ENCODE measurements at places on chromosomes 6 and 20. TPM values are rescaled to one million over a fixed set of nuclear protein-coding genes. Genes with fewer than 3 reads are reported as not detected.

- DNase-seq = no peak
These were observed 15.4 kb downstream of the SRSF3 start for GRCh38 chr6:36609582-36609981.

IMPG1 gene
- total RNA-seq = not detected

GRCh38 chr6:92906385-92906784, 513.0 kb downstream of the EPHA7 start:
- no peak for DNase-seq

- no peak for DNase-seq
These were observed 345.2 kb downstream of the FARS2 start for GRCh38 chr6:5606546-5606945.

MYT1 gene
- 0.15 TPM for total RNA-seq

DNA sequence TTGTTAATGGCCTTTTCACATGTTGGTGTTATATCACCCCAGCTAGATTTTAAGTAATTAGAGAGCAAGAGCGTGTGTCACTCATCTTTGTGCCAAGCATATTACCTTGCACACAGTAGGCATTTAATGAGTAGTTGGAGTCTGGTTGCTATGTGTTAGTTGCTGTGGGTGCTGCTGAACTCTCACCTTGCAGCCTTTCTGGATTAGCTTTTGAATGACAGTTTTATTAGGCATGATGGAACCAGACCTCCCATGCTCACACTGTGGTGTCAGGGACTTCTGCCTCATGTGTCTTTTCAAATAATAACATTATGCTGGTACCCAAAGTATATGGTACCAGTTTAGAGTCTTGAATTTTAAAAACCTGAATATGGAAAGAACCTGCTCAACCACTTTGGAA, 55.9 kb downstream of the TRAF3IP2 start:
- no peak for DNase-seq

DNA sequence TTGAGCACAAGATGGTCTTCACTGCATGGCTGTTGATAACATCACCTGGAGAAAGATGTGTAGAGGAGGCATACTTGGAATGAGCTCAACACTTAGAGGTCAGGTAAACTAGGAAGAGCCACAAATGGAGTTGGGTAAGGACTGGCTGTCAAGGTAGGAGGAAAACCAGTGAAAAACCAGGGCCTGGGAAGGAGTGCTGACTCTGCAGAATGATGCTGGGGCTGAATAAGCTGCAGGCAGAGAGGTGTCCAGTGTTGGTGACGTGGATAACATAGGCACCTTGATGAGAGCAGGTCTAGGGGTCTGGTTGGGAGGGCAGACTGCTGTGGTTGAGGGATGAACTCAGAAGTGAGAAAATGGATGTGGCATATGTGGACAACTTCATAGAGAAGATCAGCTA, 160.2 kb downstream of the CARMIL1 start:
- DNase-seq = no peak

DNA sequence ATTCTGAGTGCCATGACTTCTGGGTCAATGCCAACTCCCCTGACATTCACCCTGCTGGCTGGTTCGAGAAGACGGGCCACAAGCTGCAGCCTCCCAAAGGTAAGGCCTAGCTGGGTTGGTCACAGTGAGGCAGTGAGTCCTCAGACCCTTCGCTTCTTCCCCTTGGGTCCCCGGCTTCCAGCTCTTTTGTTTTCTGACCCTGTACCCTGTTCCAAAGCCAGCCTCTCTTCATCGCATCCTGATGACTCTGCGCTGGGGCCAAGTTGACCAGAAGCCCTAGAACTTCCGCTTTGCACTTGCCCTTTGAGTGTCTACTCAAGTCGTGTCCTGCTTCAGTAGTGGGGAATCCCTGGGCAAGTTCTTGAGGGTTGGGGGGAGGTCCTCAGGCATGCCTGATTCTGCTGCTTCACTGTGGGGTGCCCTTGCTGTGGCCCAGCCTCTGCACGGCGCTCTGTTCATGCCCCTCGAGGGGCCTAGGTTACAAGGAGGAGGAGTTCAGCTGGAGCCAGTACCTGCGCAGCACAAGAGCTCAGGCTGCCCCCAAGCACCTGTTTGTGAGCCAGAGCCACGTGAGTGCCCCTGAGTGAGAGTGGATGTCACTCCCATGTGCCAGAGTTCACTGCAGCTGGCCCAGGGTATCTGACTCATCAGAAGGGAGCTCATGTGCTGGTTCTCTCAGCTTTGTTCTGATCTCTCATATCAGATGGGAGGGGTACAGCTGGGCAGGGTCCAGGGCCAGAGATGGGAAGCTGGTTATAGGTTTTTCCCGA, 23.0 kb downstream of the L3MBTL1 start:
- DNase-seq = no peak

CNKSR3 gene
- total RNA-seq = 16.8 TPM

DNA sequence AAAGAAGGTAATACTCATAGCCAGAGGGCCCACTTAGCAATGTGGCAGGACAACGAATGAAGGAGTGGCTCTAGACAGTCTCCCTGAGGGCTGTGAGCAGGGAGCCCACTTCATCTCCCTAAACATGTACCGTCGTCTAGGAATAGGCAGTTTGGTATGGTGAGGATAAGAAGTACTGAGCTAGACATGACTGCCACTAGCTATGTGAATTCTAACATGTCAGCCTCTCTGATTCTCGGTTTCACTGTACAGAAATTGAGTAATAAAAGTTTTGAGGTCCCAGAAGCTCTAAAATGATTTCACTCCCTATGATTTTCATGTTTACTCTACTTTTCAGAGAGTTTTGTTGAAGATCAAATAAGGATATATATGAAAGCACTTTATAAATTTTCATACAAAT, 107.1 kb downstream of the AHI1 start:
- DNase-seq = no peak

ZBTB46 gene
- total RNA-seq = 12.2 TPM

- DNase-seq = no peak
These were observed 107.1 kb upstream of the LGSN start for GRCh38 chr6:63426844-63427243.

DNA sequence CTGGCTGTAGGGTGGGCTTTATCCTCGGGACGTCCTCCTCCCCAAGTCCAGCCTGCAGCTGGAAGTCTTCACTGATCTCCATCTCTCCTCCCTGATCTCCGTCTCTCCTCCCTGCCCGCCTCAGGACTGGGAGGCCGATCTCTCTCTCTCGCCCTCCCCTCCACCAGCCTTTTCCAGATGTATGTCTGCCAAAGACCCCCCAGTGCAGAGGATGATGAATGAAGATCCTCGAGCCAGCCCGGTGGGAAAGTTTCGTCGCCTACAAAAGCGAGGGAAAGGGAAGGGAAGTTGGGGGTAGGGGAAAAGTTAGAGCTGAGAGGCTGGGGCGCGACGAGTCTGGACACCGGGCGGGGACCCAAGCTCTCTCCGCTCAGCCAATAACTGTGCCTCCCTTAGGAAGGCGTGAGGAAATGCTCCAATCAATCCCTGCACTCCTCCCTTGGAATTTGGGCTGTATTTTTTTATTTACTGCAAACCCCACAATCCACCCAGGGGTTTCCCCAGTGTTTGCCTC, 595 bp upstream of the SRF start:
- DNase-seq = peak; percentile 89

SAMD5 gene
- total RNA-seq = 1.1 TPM

GRCh38 chr6:159023893-159024292, 20.9 kb downstream of the TAGAP start:
- no peak for DNase-seq

DNA sequence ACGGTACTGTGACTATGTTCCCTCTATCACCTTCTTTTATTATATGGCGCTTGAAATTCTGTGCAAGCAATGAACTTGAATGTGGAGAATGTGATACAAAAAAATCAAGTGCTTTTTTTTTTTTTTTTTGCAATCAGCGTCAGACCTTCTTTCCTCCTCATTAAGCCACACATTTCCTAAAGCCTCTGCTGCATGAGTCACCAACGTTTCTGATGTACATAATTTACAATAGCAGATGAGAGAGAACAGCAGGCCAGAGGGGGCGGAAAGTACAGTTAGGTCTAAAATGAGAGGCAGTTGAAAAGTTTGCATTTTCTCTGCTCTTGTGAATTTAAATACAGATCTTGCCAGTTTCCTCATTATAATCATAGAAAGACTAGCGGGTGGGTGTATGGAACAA, 114.6 kb upstream of the RIPOR2 start:
- DNase-seq = no peak

- DNase-seq = no peak
These were observed 448.7 kb upstream of the JARID2 start for GRCh38 chr6:14796974-14797762.

DNA sequence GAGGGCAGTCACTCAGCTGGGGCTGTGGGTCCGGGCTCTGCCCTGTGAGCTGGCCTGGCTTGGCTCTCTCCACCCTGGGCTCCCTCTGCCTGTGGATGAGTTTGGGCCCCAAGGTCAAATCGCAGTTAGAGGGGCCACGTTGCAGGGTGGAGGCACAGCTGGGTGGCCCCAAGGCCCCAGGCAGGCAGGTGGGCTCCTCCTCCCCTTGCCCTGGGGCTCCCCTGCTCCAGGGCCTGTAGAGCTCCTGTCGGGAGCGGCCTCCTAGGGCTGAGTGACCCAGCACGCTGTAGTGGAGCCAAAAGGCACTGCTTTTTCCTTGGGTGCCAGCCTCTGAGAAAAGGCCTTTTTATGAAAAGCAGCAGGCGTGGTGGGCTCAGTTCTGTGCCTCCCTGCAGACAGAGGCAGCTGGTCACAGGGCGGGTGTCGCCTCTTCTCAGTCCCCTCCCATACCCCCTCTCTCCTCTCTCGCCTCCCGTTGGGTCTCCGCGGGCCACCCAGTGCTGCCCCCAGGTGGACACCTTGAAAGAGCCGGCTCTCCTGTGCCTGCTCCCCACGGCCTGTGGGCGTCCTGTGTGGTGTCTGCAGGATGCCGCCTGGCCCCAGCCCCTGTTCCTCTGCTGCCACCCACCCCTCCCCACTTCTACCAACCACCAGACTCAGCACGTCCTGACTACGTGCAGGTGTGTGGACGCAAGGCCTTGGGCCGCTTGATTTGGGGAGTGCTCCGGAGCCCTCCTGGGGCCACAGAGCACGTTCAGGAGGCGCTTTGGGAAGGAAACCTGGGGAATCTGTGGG, 13.2 kb downstream of the SS18L1 start:
- DNase-seq = no peak

DNA sequence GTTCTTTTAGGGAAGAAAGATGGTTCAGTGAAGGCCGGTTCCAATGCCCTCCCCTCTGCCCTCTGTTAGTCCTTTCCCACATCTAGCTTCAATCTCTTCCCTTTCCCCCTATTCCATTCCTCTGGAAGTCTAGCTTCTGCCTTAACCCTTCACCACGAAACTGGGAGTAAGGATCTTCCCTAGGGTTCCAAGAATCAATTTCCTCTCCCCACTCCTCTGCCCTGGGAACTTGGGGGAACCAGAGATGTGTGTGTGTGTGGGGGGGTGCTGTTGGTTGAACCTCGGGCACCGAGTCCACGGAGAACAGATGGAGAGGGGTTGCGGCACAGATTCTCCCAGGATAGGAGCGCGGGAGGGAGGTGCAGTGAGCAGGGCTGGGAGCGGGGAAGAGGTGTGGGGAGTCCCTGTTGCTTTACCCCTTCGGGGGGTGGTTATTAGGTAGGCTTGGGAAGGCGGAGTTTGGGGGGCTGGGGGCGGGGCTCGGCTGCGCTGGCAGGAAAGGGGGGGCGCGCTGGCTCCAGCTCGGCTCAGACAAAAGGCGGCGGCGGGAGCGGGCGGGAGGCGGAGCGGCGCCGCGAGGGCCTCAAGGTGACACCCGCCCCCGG, at the start of gene TMEM151B:
Gene TMEM151B, plus strand, starts transcription at position 530 of the 605 bp plus-strand sequence. CDS start 293 bp downstream, outside the sequence.
- no peak for DNase-seq

DNA sequence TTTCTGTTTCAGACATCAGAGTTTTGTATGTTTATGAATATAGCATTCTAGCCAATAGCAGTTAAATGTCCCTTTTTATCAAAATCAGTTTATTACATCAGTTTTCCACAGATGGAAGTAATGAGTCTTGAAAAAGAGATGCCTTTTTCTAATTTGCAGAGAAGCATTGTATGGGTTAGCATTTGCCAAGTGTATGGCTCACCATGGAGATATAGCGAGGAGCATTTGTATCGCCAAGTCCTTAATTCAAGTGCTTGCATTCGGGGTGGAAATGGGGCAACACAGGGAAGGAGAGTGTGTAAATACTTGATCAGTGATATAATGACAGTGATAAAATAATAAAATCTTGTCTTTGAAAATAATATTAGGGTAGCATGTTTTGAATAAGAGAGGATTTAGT, 42.9 kb downstream of the TXLNB start:
- no peak for DNase-seq

DNA sequence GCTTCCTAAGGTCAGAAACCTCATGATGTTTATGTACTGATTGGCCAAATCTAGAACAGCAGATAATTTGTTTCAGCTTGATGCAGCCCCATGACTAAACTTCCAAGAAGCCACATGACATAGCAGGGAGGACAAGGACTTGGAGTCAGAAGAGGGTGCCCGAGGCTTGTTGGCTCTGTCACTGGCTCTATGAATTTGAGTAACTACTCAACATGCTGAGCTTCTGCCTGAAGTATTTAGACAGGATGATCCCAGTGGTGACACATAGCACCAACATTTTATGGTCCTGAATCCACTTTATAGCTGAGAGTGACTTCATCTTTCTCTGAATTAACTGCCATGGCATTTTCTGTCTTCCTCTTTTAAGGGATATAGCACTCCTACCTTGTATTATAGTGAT, 13.5 kb upstream of the TBX18 start:
- no peak for DNase-seq

GRCh38 chr6:120493505-120493904, 840.8 kb downstream of the TBC1D32 start:
- no peak for DNase-seq

GRCh38 chr6:157078326-157078725, 245.0 kb downstream of the TMEM242 start:
- DNase-seq = no peak

- no peak for DNase-seq
These were observed 106.8 kb upstream of the NUP153 start for GRCh38 chr6:17813542-17813941.

All from right atrium auricular region (tissue), 2 donors.